SK-N-SH (cell line): ENCODE measurements at places on chromosomes 16 and 17.
A peak's percentile ranks its signal among the peaks of the same experiment; 100 is the strongest.

DNA sequence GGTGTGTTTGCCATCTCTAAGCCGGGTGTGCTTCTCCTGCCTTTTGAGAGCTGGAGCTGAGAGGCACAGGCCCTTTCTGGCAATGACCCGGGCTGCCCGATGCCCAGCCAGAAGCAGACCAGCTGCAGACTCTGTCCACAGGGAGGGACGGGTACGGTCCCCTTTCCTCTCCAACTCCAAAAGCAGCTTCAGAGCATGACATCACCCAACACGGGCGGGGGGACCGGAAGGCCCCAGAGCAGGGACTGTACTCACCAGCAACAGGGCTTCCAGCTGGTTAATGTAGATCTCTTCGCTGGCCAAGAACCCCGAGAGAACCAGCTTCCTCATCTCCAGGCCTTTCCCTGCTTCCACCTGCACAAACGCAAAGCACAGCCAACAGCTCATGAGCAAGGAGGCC is 79.4 kb downstream of the ABR start:
- DNase-seq, result no peak

DNA sequence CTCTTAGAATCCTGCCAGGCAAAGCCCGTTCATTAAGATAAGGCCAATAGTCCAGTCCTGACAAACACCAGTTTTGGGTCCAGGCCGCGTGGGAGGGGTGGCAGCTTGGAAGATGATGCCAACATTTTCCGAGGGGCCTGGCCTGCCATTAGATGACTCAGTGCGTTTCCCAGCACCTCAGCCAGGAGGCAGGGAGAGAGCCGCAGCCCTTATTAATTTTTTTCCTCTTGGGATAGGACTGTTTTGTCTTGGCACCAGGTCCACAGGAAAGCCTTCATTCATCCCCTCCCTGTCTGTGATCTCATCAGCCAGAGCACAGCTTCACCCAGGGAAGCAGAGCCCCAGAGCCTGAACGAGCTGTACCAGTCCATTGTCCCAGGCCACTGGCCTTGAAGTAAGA is 4.7 kb upstream of the NDEL1 start:
- DNase-seq, result no peak

DNA sequence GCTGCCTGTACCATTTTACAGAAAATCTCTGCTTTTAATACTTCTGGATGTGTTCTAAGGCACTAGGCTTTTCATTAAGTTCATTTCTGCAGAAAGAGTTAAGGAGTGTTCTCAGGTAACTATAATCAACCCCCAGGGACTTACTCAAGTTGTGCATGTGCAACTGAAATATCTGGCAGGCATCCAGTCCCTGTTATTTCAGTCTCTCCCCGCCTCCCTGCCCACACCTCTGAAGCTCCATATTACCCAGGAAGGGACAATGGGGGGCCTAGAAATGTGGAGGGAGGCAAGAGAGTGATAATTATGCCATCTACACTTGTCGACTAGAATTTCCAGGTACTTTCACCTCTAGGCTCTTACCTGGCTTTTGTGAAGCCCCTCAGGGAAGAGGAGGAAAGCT is 432.2 kb downstream of the MAF start:
- no peak for DNase-seq

GRCh38 chr17:49522357-49522890 is 27.3 kb downstream of the NGFR start:
- DNase-seq, result peak; percentile 23

- no peak for DNase-seq
Measured at GRCh38 chr16:84948851-84949610, 62.3 kb downstream of the ZDHHC7 start.

DNA sequence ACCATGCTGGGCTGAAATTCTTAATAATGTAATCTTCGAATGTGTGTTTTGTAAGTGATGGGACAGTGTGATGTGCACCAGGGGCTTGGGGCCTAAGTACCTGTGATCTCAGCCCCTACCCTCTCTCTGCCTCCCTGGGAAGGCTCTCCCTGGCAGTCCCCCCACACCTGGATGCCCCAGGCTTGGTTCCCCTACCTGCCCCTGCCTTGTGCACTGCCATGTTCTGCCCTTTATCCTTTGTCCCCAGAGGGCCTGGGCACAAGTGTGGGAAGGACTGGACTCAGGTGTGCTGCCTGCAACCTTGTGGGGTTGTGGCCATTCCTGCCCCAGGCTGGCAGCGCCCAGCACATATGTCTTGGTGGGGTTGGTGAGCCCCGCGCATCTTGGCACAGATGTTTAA is 55.4 kb upstream of the CREBBP start:
- DNase-seq, result no peak

- no peak for DNase-seq
Measured at GRCh38 chr16:73083271-73083670, 35.3 kb upstream of the ZFHX3 start.

DNA sequence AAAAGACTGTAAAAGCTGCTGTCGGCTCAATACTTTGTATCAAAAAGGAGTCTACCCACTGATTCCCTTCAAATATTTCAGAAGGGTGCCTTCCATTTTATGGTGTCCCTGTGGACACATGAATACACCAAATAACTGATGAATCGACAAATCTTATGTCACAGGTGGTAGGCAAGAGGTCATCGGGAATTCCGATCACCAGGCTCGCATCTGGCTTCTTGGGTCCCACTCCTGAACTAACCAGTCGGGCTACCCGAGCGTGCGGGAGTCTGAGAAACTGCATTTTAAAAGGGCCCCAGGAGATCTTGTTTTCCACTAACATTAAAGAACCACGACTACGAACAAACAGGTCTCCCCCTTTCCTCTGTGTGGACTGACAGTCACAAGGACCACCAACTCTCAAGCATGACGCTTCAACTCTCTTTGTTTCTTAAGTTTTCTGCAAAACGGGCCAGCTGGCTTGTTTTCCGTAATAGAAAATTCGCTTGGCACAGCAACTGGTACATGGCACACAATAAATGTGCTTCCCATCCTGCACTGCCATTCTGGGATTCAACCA is 873 bp downstream of the PSME3IP1 start:
- peak; percentile 16 for DNase-seq

DNA sequence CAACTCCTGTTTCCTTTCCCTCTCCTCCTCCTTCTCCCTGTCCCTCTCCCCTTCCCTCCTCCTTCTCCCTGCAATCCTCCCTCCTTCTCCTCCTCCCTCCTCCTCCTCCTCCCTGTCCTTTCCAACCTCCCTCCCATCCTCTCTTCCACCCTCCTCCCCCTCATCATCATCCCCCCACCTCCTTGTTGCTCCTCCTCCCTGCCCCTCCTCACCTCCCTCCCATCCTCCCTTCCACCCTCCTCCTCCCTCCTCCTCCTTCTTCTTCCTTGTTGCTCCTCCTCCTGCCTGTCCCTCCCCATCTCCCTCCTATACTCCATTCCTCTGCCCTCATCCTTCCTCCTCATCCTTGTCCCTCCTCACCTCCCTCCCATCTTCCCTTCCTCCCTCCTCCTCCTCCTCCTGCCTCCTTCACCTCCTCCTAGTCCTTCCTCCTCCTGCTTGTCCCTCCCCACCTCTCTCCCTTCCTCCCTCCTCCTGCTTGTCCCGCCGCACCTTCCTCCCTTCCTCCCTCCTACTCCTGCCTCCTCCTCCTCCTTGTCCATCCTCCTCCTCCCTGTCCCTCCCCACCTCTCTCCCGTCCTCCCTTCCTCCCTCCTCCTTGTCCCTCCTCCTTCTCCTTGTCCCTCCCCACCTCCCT is 222.5 kb downstream of the IRF8 start:
- no peak for DNase-seq

DNA sequence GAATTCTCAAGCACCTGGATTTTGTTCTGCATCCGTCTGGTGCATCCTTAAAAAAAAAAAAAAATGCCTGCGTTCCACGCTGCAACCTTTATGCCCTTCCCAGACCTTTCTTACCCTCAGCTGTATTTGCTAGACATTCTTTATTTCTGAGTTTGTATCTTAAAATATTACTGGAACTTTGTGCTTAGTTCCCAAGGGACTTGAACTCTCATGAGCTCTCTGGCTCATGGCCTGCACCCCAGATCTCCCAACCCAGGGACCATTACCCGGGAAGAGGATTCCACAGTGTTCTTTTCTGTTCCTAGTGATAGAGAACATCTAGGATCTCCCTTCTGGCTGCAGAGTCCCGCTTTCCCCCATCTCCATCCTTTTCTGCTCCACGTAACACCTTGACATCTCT is 28.9 kb upstream of the CLEC18A start:
- DNase-seq, result no peak

DNA sequence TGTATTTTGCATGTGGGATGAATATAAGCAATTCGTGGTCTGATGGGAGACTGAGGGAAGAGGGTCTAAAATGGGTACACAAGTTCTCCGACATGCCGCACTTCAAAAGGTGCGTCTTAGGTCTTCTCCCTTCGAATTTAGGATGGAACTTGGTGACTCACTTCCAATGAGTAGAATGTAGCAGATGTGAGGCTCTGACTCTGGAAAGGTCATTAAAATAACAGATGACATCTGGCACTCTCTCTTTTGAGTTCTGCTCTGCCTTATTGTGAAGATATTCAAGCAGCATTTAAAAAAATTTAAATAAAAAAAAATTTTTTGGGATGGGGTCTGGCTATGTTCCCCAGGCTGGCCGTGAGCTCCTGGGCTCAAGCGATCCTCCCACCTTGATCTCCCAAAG is 92.7 kb downstream of the TMEM100 start:
- DNase-seq, result no peak

GRCh38 chr17:33888455-33888854 is 366.6 kb upstream of the CCL2 start:
- DNase-seq, result no peak

GRCh38 chr16:27515874-27516353 is 33.8 kb downstream of the GTF3C1 start:
- peak; percentile 68 for DNase-seq

- DNase-seq, result peak; percentile 70
Measured at GRCh38 chr16:23082161-23082788, 67.0 kb downstream of the USP31 start.

DNA sequence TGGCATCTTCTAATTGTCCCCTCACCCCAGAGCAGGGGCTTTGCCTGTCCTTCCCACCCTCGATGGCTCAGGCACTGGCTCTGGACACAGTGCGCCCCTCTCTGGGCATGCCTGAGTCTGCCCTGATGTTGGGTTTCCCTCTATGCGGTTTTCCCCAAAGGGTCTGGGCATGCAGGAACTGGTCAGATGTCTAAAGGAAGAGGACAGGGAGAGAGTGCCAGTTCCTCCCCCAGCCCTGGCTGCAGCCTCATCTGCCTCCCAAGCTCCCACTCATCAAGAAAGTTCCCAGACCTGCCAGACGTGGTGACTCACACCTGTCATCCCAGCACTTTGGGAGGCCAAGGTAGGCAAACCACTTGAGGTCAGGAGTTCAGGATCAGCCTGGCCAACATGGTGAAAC is 41.3 kb upstream of the PABPN1L start:
- no peak for DNase-seq

DNA sequence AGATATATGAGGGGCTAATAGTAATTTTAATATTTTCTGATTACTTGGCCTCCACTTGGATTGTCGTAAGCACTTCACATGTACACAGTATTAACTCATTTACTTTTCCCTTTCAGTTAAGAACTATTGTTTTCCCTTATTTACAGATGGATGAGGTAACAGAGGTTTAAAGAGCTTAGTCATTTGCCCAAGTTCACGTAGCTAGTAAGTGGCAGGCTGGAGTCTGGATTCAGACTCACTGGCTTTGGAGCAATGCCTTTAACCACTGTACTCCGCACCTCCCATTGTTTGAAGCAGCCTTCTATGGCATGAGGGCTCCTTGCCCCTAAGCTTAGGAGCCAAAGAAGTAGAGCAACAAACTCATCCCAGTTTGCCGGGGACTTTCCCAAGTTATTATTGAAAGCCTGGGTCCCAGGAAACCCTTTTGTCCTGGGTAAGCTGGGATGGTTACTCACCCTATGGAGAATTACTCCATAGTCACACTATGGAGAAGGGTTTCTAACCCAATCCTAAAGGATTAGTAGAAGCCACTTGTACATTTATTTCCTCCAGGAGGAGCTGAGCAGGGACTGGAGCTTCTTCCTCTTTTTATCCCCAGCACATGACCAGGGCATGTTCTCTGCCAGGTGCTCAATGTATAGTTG is 12.3 kb downstream of the FOXL1 start:
- DNase-seq, result no peak

DNA sequence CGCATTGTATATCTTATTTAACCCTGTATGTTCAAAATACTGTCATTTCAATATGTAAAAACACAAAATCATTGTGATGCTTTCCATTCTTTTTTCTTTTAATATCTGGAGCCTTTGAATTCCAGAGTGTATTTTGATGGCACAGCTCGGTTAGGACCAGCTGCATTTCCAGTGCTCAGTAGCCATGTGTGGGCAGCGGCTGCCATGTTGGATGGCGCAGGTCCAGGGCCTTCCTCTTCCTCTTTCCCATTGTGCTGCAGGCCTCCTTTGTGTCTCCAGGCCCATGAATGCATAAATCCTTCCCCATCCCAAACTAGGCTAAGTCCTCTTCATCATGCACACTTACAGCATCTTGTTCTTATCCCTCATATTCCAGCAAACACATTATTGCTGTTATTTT is 13.0 kb downstream of the IRX3 start:
- DNase-seq, result no peak

- no peak for DNase-seq
Measured at GRCh38 chr17:57696050-57696449, 49.0 kb downstream of the CCDC182 start.

GRCh38 chr17:12979826-12980500 is 37.9 kb downstream of the ELAC2 start:
- DNase-seq, result no peak

DNA sequence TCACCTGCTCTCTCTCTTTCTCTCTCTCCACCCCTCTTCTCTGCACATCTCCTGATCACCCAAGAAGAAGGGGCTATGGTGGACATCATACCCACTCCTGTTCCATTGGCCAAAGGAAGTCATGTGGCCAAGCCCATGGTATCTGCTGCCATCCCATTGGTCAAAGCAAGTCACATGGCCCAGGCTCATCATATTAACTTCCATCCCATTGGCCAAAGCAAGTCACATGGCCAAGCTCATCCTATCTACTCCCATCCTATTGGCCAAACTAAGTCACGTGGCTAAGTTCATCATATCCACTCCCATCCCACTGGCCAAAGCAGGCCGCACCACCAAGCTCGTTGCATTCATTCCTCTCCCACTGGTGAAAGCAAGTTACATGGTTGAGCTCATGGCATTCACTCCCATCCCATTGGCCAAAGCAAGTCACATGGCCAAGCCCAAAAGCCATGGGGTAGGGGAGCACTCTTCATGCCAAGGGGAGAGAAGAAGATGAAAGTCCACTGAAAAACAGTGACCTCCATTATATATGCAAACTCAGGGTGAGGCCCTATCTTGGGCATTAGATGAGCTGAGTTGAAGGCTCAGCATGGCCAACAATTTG is 29.2 kb downstream of the SNX20 start:
- DNase-seq, result no peak
